Right ventricle myocardium inferior (tissue), 1 donor: ENCODE measurements at places on chromosomes 12 and 14. TPM values are rescaled to one million over a fixed set of nuclear protein-coding genes. Genes with fewer than 3 reads are reported as not detected.

TIGAR gene
- total RNA-seq, result 16.5 TPM

SLC17A8 gene
- not detected for total RNA-seq

PLEKHG7 gene
- total RNA-seq, result not detected

CIT gene
- 1.1 TPM for total RNA-seq

TRPV4 gene
- 0.32 TPM for total RNA-seq
